Camera-type eye (tissue), 1 donor: ENCODE measurements at places on chromosomes 7 and 10. TPM values are rescaled to one million over a fixed set of nuclear protein-coding genes. Genes with fewer than 3 reads are reported as not detected.

NEUROD6 gene
- total RNA-seq = 0.93 TPM

ABCB4 gene
- 4.6 TPM for total RNA-seq

SHTN1 gene
- total RNA-seq = 19.4 TPM

CNPY1 gene
- total RNA-seq = not detected

PGAM2 gene
- 23.7 TPM for total RNA-seq
